ENCODE measurements at places on chromosomes 12 and 14. TPM values are rescaled to one million over a fixed set of nuclear protein-coding genes. Genes with fewer than 3 reads are reported as not detected.

The IRAK3 gene
- 33.8 TPM for total RNA-seq

The NCKAP5L gene
- total RNA-seq, result 33.8 TPM

- DNase-seq, result no peak
Observed at GRCh38 chr14:98903371-98903770, 368.6 kb downstream of the BCL11B start.

DNA sequence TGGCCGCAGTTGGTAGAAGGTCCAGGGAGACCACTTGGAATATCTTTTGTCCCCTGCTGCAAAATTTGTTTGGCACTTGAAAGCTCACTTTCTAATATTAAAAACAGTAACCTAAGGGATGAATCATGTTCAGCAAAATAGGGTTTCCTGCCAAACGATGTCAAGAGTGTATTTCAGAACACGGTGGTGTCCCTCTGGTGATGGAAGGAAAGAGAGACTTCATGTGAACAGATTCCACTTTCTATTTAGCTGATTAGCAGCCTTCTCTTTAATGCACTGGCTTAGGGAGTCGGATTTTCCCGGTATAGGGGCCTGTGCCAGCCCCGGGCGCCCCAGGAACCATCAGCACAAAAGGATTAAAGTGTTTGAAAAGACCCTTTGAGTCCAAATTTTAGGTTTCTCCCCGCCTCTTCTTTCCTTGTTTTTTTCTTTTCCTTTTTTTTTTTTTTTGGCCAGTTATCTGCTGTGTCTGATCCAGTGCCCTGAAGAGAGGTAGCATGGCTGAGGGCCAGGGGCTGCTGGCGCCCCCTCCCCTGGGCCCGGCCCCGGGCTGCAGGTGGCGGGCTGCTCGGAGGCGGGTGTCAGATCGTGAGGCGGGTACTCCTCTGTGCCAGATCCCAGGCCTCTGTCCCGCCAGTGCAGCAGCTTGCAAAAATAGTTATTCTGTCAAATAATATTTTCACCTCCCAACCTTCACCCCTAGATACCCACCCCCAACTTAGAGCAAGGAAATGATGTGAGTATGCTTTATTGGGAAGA, 88.3 kb downstream of the TESC start:
- DNase-seq, result no peak

GRCh38 chr12:113535100-113535499, 63.4 kb upstream of the LHX5 start:
- DNase-seq, result no peak
